ENCODE measurements at places on chromosomes 4 and X. TPM values are rescaled to one million over a fixed set of nuclear protein-coding genes. Genes with fewer than 3 reads are reported as not detected.

The TBC1D1 gene
- total RNA-seq: 27.4 TPM

The TMEM255A gene
- 0.11 TPM for total RNA-seq

The UGT2A3 gene
- total RNA-seq: 0.07 TPM

The NDNF gene
- not detected for total RNA-seq

The SPATA18 gene
- 4.2 TPM for total RNA-seq

The TMEM150C gene
- total RNA-seq: 0.53 TPM

The TIGD4 gene
- total RNA-seq: 0.18 TPM

The RBM46 gene
- not detected for total RNA-seq

The AADAT gene
- 9.1 TPM for total RNA-seq

The DSPP gene
- not detected for total RNA-seq

The CNGA2 gene
- not detected for total RNA-seq

The UGT2A1 gene
- total RNA-seq: not detected

The PABPC1L2B gene
- not detected for total RNA-seq

The SHOX gene
- total RNA-seq: not detected

The RNF128 gene
- 0.12 TPM for total RNA-seq

The FAM156A gene
- 23.8 TPM for total RNA-seq

The TXK gene
- 0.31 TPM for total RNA-seq

The SORBS2 gene
- 0.97 TPM for total RNA-seq

The CTAG1A gene
- total RNA-seq: not detected

The PRDM5 gene
- total RNA-seq: 3.5 TPM

The HSFX2 gene
- not detected for total RNA-seq

The MAMLD1 gene
- 6.8 TPM for total RNA-seq

The TMSB15A gene
- 0.85 TPM for total RNA-seq

The CSAG1 gene
- 0.46 TPM for total RNA-seq

The GAGE12E gene
- not detected for total RNA-seq

The NAP1L2 gene
- 0.73 TPM for total RNA-seq

The EVC2 gene
- 2.5 TPM for total RNA-seq

The TEX13D gene
- total RNA-seq: not detected

The MAGEA1 gene
- 0.23 TPM for total RNA-seq

The P2RY4 gene
- total RNA-seq: not detected

The RBMXL3 gene
- total RNA-seq: not detected

The GPC3 gene
- not detected for total RNA-seq

The LIMCH1 gene
- 40.0 TPM for total RNA-seq

The AFF2 gene
- not detected for total RNA-seq

The GPRIN3 gene
- total RNA-seq: 3.4 TPM

The PPARGC1A gene
- total RNA-seq: not detected

The ATP10D gene
- total RNA-seq: 2.9 TPM

The PLP1 gene
- not detected for total RNA-seq

The SCRG1 gene
- not detected for total RNA-seq

The USP46 gene
- 7.7 TPM for total RNA-seq

The EDA2R gene
- 12.2 TPM for total RNA-seq

The PRDM8 gene
- total RNA-seq: 0.27 TPM

The ADH1B gene
- not detected for total RNA-seq

The SAGE1 gene
- not detected for total RNA-seq

The CAPN6 gene
- not detected for total RNA-seq

The GDPD2 gene
- not detected for total RNA-seq

The PAK3 gene
- not detected for total RNA-seq

The CT45A2 gene
- not detected for total RNA-seq

The LRP2BP gene
- 0.15 TPM for total RNA-seq

The MAP7D2 gene
- total RNA-seq: 6.3 TPM

The FGB gene
- 21.1 TPM for total RNA-seq

The TRPC3 gene
- 0.08 TPM for total RNA-seq

The DGAT2L6 gene
- total RNA-seq: not detected

The VGLL1 gene
- not detected for total RNA-seq

The POLN gene
- total RNA-seq: 1.1 TPM

Measured in A549 treated with ZK216348 at 1 μM for 4 hours (cell line).